ENCODE measurements at places on chromosomes 4 and X.

DNA sequence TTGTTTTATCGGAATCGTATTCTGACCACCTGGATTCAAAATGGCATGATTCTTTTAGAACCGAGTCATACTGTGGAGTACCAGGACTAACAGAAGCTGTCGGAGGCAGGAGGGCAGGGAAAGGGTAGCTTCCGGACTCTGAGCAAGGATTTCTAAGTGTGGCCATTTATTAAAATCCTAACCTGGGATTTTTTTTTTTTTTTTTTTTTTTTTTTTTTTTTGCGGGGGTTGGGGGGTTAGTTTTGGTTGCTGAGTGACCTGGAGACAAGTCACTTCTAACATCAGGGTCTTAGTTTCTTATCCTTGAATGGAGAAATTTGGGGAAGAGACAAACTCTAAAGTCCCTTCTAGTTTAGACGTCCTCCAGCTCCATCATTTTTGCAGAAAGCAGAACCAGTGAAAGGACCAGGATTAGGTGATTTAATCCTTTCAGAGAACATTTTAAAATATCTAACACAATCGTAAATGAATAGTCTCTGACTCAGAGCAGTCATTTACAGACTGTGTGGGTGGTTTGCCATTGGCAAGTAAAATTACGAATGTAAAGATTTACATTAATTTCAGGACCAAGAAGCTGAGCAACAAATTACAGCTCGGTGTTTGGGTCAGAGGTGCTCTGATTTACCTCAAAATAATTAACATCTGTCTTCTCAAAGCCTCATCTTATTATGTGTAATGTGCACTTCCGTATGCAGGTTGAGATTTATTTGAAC lies 7.3 kb downstream of the SLC25A5 start:
- peaks cover 8% of the 10 kb centered on the region for H3K36me3 ChIP-seq
- no peak overlapping the region for H3K27ac ChIP-seq
- H3K27me3 ChIP-seq: no peaks in the 10 kb centered on the region
- no peak for DNase-seq
- no peaks in the 10 kb centered on the region for H3K4me1 ChIP-seq
- no peak overlapping the region for H3K4me3 ChIP-seq

DNA sequence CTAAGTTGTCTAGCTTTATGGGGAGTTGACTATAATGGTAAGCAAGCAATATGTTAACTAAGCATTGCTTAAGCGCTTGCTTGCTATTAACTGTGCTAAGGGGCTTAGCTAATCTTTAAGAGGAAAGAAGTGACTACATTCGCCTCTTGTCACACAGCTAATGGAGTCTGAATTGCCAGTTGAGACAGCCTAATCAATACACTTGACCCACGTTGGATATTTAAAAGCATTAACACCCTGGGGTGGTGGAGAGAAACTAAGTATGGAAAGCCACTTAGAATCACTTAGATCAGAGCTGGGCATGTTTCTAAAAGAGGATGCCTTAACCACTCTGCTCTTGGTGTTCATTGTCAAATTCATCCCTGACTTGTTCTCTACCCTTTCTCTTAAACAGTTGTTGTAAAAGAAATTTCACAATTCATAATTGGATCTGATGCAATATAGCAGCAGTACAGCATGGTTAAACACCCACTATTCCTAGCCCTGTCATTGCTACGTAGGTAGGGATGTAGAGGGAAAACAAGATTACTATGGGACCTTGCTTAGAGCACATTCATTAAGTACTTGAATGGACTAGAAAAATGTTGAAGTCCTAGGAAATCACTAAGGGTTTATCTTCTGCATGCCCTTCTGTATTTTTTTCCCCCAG lies 3.5 kb downstream of the ZAR1 start:
- DNase-seq: no peak
- no peak overlapping the region for H3K4me3 ChIP-seq
- H3K27me3 ChIP-seq: peaks cover 20% of the 10 kb centered on the region
- peaks cover 12% of the 10 kb centered on the region for H3K36me3 ChIP-seq
- H3K4me1 ChIP-seq: peaks cover 6% of the 10 kb centered on the region
- no peak overlapping the region for H3K27ac ChIP-seq

GRCh38 chrX:6770936-6771335 lies 236.0 kb upstream of the VCX3A start:
- H3K4me3 ChIP-seq: no peak overlapping the region
- DNase-seq: no peak
- no peak overlapping the region for H3K27ac ChIP-seq
- no peaks in the 10 kb centered on the region for H3K4me1 ChIP-seq
- H3K36me3 ChIP-seq: no peaks in the 10 kb centered on the region

DNA sequence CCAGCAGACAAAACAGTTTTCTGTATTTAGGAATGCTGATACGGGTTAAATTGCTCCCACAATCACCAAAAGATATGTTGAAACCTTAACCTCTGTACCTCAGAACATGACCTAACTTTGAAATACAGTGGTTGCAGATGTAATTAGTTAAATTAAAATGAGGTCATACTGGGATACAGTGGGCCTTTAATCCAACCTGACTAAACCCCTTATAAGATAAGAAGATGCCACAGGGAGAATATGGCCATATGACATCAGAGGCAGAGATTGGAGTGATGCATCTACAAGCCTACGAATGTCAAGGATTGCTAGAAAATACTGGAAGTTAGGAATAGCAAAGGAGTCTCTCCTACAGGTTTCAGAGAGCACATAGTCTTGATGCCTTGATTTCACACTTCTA lies 32.1 kb upstream of the PARM1 start:
- no peak overlapping the region for H3K27ac ChIP-seq
- no peaks in the 10 kb centered on the region for H3K4me1 ChIP-seq
- DNase-seq: no peak
- peaks cover 2% of the 10 kb centered on the region for H3K27me3 ChIP-seq

DNA sequence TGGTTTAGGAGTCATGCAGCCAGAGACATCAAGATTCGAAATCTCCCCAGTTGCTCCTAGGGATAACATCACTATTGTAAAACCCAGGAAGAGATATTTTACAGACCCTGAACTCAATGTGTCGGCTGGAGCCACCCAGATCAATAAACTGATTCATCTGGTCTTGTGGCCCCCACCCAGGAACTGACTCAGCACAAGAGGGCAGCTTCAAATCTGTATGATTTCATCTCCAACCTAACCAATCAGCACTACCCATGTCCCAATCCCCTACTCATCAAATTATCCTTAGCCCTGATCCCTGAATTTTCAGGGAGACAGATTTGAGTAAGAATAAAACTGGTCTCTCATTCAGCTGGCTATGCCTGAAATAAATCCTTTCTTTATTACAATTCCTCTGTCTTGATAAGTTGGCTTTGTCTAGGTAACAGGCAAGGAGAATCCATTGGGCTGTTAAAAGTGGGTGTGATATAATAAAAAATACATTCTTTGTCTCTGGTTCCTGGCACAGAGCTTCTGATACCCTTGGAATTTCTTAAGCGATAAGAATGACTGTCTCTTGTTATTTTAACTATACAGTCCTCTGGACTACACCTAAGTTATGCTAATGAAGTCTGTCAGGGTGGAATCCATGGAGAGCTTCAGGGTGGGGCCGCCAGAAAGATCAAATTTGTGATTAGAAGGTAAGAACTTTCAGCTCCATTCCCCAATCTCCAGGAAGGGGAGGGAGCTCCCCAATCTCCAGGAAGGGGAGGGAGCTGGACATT lies 44.3 kb upstream of the TNIP3 start:
- no peak for DNase-seq
- H3K4me3 ChIP-seq: no peak overlapping the region
- no peaks in the 10 kb centered on the region for H3K4me1 ChIP-seq
- H3K27me3 ChIP-seq: no peaks in the 10 kb centered on the region

GRCh38 chr4:168565130-168565529 lies 68.3 kb downstream of the PALLD start:
- peaks cover 5% of the 10 kb centered on the region for H3K27me3 ChIP-seq
- H3K27ac ChIP-seq: no peak overlapping the region
- DNase-seq: no peak
- H3K4me1 ChIP-seq: no peaks in the 10 kb centered on the region

- DNase-seq: no peak
- no peak overlapping the region for H3K4me3 ChIP-seq
- H3K27ac ChIP-seq: no peak overlapping the region
- H3K4me1 ChIP-seq: no peaks in the 10 kb centered on the region
- H3K36me3 ChIP-seq: no peaks in the 10 kb centered on the region
These were observed 95.6 kb downstream of the AFAP1 start for GRCh38 chr4:7843831-7844593.

- H3K27ac ChIP-seq: no peak overlapping the region
- H3K4me1 ChIP-seq: no peaks in the 10 kb centered on the region
- H3K27me3 ChIP-seq: no peaks in the 10 kb centered on the region
- H3K36me3 ChIP-seq: no peaks in the 10 kb centered on the region
These were observed 26.2 kb downstream of the UGT2B7 start for GRCh38 chr4:69122476-69122875.

DNA sequence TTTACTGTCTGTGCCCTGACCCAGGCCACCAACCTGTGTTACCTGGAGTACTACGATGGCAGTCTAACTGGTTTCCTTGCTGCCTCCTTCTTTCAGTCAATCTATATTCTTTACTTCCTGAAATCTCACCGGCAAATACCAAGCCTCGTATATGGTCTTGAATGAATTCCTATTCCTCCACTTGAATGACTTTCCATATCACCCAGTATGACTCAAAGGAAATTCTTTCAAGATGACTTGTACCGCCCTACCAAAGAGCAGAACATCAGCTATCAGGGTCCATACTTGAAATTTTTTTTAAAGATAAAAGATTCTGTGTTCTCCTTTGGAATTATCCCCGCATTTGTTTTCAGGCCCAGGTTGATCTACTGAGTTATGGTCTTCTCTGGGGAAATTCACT lies 378.0 kb downstream of the AFF2 start:
- no peaks in the 10 kb centered on the region for H3K4me1 ChIP-seq
- no peaks in the 10 kb centered on the region for H3K36me3 ChIP-seq
- H3K4me3 ChIP-seq: no peak overlapping the region
- H3K27ac ChIP-seq: no peak overlapping the region
- no peak for DNase-seq

Measured in activated B cell treated with CpG ODN at 0.5 μM for 24 hours (primary cell).